ENCODE measurements at places on chromosomes 11 and 22.

GRCh38 chr11:2088746-2089535, 50.2 kb downstream of the IGF2 start:
- no peaks in the 10 kb centered on the region for H3K27me3 ChIP-seq
- H3K36me3 ChIP-seq = no peaks in the 10 kb centered on the region
- no peak overlapping the region for H3K4me3 ChIP-seq
- H3K27ac ChIP-seq = no peak overlapping the region
- DNase-seq = peak; percentile 30

- H3K36me3 ChIP-seq = peaks cover 2% of the 10 kb centered on the region
- H3K4me3 ChIP-seq = no peak overlapping the region
- peaks cover 14% of the 10 kb centered on the region for H3K4me1 ChIP-seq
- DNase-seq = no peak
- no peaks in the 10 kb centered on the region for H3K27me3 ChIP-seq
Observed at GRCh38 chr22:25137577-25138525, 61.8 kb upstream of the CRYBB3 start.

DNA sequence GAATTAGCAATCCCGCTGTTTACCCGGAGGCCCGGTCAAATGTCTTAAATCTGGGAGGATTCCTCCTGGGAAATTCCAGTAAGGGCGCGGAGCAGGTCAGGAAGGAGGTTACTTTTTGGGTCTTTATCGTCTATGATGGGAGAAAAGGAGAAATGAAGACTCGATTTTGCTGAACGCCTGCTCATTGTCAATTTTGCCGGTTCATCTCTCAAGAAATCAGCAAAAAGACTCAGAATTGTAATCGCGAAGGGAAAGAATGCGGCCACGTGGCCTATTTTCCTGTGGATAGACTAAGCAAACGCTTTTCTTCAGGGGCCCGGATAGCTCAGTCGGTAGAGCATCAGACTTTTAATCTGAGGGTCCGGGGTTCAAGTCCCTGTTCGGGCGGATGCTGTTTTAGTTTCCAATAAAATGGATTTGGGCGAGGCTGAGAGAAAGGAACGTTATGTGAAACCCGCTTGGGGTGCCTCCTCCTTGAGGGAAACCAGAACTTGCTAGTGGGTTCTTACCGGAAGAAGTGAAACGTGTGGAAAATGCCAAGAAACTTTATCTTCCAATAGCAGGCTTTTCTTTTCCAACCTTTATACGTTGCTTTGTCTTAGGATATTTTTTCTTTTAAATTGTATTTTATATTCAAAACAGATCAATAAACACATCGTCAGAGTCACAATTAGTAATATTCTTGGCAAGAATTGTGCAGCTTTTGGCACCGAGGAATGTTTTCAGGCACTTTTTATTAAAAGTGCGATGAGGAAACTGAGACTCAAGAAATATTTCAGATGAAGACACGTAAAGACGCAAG, 45.0 kb downstream of the OR4D9 start:
- peak overlapping the region; percentile 62 for H3K27ac ChIP-seq
- peak overlapping the region; percentile 41 for H3K4me3 ChIP-seq
- DNase-seq = peak; percentile 62
- H3K27me3 ChIP-seq = no peaks in the 10 kb centered on the region

GRCh38 chr22:29093030-29093429, 20.2 kb downstream of the KREMEN1 start:
- no peaks in the 10 kb centered on the region for H3K36me3 ChIP-seq
- no peak overlapping the region for H3K4me3 ChIP-seq
- H3K27ac ChIP-seq = no peak overlapping the region
- no peak for DNase-seq
- H3K4me1 ChIP-seq = no peaks in the 10 kb centered on the region

- H3K27me3 ChIP-seq = peaks cover 3% of the 10 kb centered on the region
- no peak overlapping the region for H3K4me3 ChIP-seq
- no peak for DNase-seq
- no peak overlapping the region for H3K27ac ChIP-seq
- H3K4me1 ChIP-seq = no peaks in the 10 kb centered on the region
Observed at GRCh38 chr11:58958500-58958899, 19.2 kb downstream of the GLYATL1 start.

DNA sequence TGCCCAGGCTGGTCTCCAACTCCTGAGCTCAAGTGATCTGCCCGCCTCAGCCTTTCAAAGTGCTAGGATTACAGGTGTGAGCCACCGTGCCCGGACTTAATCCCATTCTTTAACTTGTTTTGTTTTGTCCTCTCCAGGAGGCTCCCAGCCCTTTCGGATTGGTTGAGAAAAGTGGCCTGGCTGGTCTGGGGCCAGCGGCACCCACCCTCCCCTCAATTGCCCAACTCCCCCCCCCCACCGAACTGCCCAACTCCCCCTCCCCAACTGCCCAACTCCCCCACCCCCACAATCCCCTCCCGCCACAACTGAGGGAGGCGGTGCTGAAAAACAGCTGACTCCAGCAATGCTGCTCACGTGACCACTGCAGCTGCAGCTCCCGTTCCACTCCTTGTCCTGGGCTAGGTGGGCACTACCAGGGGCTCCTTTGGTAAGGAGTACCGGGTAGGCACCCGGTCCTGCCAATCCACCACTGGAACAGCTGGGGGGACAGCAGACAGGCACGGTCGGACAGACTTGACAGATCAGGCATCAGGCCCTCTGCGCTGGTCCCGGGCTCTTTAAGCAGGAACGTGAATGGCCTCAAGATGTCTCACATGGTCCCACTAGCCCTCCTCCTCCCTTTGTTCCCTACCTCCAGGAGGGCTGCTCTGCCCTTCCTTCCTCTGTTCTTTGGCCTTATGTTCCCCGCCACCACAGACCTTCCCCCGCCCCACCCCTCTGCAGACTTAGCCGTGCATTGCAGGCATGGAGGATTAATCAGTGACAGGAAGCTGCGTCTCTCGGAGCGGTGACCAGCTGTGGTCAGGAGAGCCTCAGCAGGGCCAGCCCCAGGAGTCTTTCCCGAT, at the start of gene TCN2:
Gene TCN2 (plus strand): TSS at position 720 of the 845 bp plus-strand sequence. CDS start 158 bp downstream, outside the sequence.
- H3K36me3 ChIP-seq = no peaks in the 10 kb centered on the region
- peak within 1 kb of the TSS; percentile 2 for H3K27ac ChIP-seq
- H3K27me3 ChIP-seq = no peaks in the 10 kb centered on the region
- H3K4me1 ChIP-seq = peaks cover 16% of the 10 kb centered on the region
